ELR (cell line): ENCODE measurements at places on chromosomes 6 and 20.

GRCh38 chr6:139547122-139547776 is 172.8 kb upstream of the CITED2 start:
- DNase-seq: peak; percentile 37

GRCh38 chr6:31586008-31586407 is at the start of gene LST1:
Gene LST1, plus strand, starts transcription at chr6:31586277. Its CDS starts 1,023 bp downstream, at chr6:31587300.
- DNase-seq: no peak

- no peak for DNase-seq
Observed at GRCh38 chr20:50879649-50880550, 51.3 kb downstream of the ADNP start.

DNA sequence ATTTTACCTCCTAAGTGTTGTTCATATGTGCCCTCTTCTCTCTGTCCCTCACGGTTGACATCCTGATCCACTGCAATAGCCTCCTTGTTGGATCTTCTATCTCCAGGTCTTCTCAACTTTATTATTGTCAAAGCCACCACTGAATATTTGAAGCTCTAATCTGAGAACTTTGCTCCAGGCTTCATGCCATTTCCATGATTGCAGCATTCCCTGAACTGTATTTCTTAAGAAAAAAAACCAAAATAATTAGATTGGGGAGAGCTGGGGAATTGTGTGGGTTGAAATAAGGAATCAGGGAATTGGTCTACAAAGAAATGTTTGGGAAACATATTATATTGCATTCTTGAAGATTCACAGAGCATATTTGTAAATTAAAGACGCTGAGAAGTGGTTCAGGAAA is 2.5 kb upstream of the STX7 start:
- no peak for DNase-seq

DNA sequence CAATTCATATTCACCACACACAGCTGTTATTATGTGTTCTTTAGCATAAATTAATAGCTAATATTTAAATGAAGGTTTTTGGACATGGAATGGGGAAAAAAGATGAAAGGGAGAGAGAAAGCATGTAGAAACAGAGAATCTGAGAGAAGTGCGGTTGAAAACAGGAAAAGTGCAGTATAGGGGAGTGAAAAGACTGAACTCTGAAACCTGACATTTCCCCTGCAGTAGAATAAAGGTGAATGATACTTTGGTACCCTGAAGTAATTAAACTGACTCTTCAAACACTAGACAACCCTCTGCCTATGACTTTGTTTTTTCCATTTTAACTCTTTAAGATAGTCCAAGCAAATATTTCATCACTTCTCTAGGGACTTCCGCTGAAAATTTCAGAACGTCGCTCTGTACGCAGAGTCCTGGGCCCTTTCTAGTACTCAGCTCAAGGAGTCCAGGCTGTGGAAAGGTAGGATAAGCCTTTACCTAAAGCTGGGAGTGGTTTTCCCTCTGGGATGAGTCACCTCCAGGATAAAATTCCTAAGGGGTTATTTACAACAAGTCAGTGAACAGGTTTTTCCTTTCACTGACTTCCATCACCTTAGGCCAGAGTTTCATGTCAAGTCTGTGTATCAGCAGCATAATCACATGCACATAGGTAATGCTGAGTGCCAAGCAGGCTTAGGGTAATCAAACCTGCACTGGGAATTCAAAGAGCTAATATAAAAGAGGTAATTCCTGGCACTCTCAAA is 614.5 kb downstream of the PKHD1 start:
- no peak for DNase-seq

DNA sequence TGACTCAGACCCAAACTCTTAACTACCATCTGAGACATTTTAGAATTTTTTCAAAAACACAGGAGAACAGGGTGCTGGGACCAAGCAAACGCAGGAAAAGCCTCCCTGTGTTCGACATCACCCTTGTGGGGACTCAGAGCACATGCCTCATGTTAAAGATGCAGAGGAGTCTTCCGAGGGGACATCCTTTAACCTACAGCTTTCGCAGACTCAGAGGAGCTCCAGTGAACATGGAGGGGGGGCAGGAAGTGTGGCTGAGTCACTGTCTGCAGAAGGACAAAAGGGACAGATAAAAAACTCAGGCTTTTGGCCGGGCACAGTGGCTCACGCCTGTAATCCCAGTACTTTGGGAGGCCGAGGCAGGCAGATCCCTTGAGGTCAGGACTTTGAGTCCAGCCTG is 15.1 kb downstream of the BMP7 start:
- peak; percentile 32 for DNase-seq

DNA sequence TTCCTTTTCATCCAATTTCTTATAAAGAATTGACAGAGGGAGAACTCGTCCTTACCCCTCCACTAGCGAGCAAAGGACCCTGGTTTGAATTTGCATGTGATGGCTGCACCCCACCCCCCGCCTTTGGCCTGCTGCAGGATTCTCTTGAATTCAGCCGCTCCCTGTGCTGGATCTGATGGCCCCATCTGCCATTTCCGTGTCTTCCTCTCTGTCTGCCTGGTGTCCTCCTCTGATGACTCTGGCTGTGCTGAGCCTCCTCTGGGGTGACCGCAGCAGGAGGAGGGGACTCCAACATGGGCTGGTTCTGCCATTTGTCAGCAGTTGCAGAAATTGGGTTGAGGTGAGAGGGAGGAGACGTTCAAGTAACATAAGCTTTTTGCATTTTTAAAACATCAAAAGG is 188.8 kb downstream of the DLL1 start:
- no peak for DNase-seq

DNA sequence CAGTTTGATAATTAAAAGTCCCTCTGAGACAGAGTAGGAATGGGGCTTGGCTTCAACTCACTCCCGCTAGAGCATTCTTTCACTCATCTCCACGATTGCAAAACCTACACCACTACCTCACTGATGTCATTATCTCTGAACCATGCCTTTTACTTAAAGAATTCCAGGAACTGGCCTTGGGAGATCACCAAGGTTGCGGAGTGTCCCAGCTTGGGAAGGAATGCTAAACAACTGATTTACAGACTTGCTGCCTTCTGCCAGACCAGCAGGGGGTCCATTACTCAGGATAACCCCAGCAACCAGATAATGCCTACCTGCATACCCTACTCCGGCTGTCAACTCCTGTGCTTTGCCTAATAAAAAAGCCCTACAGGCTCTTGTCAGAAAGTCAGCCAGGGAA is 102.2 kb upstream of the RALGAPA2 start:
- no peak for DNase-seq

DNA sequence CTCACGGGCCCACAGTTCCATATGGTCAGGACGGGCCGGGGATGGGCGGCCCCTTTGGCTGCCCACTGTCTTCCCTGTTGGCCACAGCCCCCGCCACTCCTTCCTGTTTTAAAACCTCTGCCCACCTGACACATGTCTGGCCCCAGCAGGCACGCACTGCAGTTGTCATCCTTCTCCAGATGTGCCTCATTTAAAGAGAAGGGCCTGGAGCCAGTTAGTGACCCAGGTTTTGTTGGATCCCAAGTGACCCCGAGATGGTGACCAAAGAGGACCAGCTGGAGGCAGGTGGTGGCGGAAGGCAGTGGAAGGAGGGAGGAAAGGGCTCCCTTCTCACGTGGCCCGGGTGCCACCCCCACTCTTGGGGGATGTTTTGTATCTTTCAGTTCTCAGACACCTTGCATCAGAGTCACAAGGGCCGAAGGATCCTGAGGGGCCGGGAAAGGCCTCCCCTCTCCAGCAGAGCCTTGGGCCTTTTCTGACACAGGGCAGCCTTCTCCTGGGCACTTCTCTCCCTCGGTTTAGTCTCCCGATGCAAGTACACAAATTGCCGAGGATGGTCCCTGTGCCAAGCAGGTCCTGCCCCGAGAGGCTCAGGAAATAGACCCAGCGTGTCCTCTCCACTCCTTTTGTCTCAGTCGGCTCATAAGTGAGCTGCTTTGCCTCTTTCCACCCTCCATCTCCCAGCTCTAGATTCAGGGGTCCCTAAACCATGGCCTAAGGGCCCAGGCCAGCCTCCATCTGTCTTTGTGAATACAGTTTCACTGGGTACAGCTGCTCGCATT is 117.6 kb downstream of the SULF2 start:
- no peak for DNase-seq

DNA sequence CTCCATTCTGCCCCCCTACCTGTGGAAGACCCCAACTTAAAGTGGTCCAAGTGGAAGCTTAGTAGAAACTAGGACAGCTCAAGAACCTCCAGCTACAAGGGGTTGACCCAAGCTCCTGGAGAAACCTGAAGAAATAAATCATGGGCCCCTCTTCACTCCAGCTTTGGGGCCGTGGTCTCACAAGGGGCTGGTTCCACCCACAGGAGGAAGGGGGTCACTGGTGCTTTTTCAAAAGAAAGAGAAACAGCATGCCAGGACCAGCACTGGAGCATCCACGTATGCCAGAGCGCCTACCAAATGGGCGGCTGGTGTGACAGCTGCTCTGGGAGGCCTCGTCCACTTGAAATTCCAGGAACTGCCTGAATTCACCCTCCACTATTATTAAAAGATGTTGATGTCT is 14.4 kb upstream of the ANKRD60 start:
- DNase-seq: no peak

- no peak for DNase-seq
Observed at GRCh38 chr20:21126581-21126870, 644 bp downstream of the KIZ start.

DNA sequence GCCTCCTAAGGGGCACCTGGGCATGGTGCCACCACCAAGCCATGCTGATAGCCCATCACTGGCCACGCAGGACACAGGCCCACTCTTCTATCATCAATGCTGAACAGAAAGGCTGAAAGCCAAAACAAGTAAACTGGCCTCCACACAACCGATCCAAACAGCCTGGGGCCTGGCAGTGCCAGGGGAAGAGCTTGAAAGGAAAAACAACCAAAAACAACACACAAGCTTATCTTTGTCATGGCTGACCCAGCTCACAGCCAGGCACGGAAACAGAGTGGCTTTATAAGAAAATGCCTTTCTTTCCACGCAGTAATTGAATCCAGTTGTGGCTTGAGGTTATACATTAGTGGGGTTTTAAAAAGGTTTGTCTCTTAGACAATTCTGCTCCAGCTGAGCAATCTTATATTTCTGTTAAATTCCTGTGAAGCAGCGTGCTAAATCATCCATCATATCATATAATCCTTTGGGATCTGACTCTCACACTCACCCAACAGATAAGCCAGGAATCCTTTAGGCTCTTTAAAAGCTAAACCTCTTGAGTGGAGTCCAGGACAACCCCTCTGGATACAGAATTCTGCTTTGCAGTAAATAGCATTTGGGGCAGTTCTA is 65.4 kb upstream of the SLC22A16 start:
- no peak for DNase-seq

- DNase-seq: no peak
Observed at GRCh38 chr6:78462728-78463127, 404.6 kb upstream of the IRAK1BP1 start.

GRCh38 chr20:56903421-56903820 is 274.3 kb downstream of the TFAP2C start:
- no peak for DNase-seq
